ENCODE measurements at places on chromosomes 7 and 10.

GRCh38 chr10:130728531-130729215 lies 582.8 kb downstream of the TCERG1L start:
- no peak for DNase-seq

- peak; percentile 68 for DNase-seq
Measured at GRCh38 chr10:34254596-34254995, 560.5 kb downstream of the PARD3 start.

GRCh38 chr7:131909151-131909768 lies 352.8 kb upstream of the PODXL start:
- DNase-seq: no peak

DNA sequence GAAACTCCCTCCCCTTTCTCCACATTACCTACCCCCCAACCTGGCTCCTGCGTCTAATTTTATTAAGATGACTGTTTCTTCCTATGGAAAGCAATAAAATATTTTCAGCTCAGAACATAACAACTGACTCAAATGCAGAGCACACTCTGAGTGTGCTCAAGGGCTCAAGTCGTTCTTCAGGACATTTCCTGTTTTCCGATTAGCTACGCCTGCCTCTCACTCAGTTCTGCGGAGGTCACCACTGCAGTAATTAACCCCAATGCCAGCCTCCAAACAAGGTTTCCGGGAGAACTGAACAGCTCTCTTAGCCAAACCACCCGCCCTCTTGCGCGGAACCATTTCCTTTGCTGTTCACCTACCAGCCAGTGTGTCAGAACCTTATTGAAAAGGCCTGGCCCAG lies 19.3 kb downstream of the MYOF start:
- DNase-seq: no peak

DNA sequence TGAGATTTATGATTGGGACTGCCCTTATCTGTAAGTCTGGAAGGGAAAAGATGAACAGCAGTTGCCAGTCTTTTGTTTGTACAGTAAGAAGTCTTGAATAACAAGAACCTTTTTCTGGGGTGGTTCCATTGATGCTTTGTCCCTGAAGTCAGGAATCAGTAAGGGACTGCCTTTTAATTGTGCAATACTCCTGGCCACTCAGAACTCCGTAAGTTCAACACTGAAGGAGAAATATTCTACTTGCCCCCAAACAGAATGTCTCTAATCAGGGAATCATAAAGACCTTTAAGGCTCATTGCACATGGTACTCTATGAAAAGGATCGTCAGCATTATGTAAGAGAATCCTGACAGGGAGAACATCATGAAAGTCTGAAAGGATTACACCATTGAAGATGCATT lies 361.4 kb downstream of the EXOC4 start:
- no peak for DNase-seq

GRCh38 chr7:19752020-19752419 lies 21.4 kb downstream of the TMEM196 start:
- DNase-seq: peak; percentile 24

All from AG10803 (cell line).